Heart left ventricle (tissue), 16 donors: ENCODE measurements at places on chromosomes 6 and 20. TPM values are rescaled to one million over a fixed set of nuclear protein-coding genes. Genes with fewer than 3 reads are reported as not detected.

DNA sequence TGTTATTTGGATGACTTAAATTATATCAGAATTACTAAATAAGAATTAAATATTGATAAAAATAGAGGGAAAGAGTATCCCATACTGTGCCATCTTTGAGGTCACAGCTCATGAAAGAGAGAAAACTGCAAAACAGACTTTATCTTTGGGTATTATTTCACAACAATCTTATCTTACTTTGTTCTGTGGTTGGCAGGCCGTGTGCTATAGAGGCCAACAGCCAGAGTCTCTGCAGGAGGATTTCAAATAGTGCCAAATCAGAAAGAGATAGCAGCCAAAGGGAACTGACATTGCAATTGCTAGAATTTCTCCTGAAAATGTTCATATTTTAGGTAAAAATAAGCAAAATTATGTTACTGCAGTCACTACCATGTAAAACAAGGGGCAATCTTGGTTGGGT, 354.2 kb downstream of the GRIK2 start:
- H3K36me3 ChIP-seq: no peaks in the 10 kb centered on the region
- H3K27me3 ChIP-seq: no peaks in the 10 kb centered on the region
- DNase-seq: no peak
- peak overlapping the region; percentile 14 for H3K27ac ChIP-seq
- no peaks in the 10 kb centered on the region for H3K4me1 ChIP-seq
- H3K4me3 ChIP-seq: no peak overlapping the region

GRCh38 chr6:33297956-33298772, 578 bp downstream of the RGL2 start:
- H3K27me3 ChIP-seq: no peaks in the 10 kb centered on the region
- peaks cover 63% of the 10 kb centered on the region for H3K36me3 ChIP-seq
- peaks cover 11% of the 10 kb centered on the region for H3K4me1 ChIP-seq
- peak; percentile 78 for DNase-seq

- H3K4me3 ChIP-seq: no peak overlapping the region
- H3K27me3 ChIP-seq: no peaks in the 10 kb centered on the region
- DNase-seq: no peak
- H3K4me1 ChIP-seq: no peaks in the 10 kb centered on the region
- no peaks in the 10 kb centered on the region for H3K36me3 ChIP-seq
Observed at GRCh38 chr6:85092226-85092625, 327.8 kb upstream of the TBX18 start.

DNA sequence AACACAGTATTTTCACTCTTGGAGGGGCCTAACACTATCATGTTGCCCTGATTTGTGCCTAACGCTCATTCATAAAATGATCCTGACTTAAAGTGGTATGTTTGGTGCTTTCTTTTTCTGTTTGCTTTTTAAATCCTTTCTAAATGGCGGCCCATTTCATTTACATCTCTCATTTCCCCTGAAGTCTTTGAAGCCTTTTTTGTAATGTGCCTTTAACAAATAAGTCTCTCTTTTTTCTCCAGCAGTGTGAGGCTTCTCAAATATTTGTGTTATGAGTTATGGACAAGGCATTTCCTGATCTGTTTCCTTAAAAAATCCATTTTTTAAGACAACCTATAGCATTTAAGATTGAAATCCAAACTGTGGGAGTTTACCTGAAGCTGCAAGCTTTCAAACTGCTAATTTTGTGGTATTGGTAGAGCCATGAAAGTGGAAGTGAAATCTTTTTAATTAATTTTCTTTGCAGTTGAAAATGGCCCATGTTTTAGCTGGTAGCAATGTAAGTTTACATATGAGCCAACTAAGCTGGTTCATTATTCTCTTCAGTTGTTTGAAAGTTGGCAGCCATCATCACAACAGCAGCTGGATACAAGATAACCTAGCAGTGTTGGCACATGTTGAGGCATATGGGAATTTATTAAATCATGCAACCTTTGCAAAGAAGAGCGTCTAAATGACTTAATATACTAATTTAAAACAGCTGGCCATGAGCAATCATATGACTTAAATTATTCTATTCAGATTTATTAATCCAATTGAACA, 469.7 kb downstream of the CDKAL1 start:
- no peak overlapping the region for H3K4me3 ChIP-seq
- H3K36me3 ChIP-seq: no peaks in the 10 kb centered on the region
- DNase-seq: no peak
- H3K27me3 ChIP-seq: no peaks in the 10 kb centered on the region
- H3K27ac ChIP-seq: no peak overlapping the region

GRCh38 chr6:99467509-99468106, 42.5 kb upstream of the PNISR start:
- no peaks in the 10 kb centered on the region for H3K4me1 ChIP-seq
- H3K27ac ChIP-seq: no peak overlapping the region
- no peak overlapping the region for H3K4me3 ChIP-seq
- H3K27me3 ChIP-seq: no peaks in the 10 kb centered on the region
- DNase-seq: no peak

Gene FAM135A
- 13.5 TPM for total RNA-seq

Gene ANGPT4
- total RNA-seq: not detected
